ENCODE measurements at places on chromosomes 12 and 14. TPM values are rescaled to one million over a fixed set of nuclear protein-coding genes. Genes with fewer than 3 reads are reported as not detected.
A peak's percentile ranks its signal among the peaks of the same experiment; 100 is the strongest.

GRCh38 chr14:67846029-67846610, 26.5 kb downstream of the RAD51B start:
- no peak for DNase-seq

DNA sequence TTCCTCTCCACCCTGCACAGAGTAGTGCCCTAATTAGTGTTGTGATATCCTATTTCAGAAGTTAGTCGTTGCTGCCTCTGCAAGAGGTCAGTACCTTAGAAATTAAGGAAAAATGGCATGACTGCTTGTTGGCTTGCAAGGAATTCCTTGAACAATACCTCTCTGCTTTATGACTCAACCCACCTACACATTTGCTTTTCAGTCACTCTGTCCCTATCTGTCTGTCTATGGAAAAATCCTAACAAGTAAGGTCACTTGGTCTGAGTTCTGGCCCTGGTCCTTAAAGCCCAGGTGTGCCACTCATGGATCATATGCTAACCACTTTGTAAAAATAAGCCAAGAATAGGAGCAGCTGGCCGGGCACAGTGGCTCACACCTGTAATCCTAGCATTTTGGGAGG, 116.4 kb upstream of the ATF1 start:
- DNase-seq = peak; percentile 52

DNA sequence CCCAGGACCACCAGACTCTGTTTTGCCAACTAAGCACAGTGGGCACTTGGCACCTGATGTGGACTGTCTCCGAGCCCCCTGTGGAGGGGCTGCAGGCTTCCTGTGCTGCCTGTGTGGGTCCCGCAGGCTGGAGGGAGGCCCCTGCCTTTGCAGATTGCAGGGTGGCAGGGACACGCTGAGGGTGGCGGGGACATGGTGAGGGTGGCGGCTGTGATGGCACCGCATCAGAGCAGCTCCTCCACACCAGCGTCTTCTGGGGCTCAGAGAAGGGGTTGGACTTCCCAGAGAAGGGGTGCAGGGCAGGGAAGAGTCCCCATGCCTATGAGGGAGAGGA, 8.1 kb downstream of the ZFYVE21 start:
- DNase-seq = no peak

The GDF3 gene
- not detected for polyA plus RNA-seq

The SLC8A3 gene
- polyA plus RNA-seq = not detected

The CPM gene
- polyA plus RNA-seq = 21.0 TPM

DNA sequence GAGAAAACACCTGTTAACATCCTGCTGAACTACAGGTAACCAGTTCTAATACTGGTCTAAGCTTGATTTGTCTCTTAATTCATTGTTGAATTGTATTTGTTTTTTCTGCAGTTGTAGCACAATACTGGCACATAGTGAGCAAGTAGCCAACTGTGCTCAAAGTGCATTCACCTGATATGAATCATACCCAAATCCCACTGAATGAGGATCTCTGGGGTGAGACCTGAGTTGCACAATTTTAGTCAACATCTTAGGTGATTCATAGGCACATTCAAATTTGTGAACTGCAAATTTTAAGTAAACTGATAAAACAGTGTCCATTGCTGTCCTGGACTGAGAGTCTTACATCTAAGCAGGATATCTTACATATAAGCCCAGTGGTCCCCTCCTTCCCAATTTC, 12.8 kb downstream of the KCNC2 start:
- DNase-seq = no peak

DNA sequence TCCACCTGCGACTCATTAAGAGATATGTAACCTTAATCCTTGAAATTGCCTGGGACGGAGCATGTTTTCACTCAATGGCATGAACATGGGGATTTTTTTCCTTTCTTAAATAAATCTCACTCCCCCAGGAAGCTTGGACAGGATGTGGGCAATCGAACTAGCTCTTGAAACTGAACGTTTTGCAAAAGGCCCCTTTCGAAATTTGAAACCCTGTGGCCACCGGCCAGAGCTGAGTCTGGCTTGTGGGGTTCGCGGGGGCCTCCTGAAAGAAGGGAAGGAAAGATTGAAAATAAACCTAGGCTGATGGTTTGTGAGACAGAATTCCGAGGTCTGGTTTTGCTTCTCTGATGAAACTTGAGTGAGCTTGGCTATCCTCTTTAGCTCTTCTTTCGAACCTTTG, 101.4 kb upstream of the RTL1 start:
- DNase-seq = no peak

The GALNT9 gene
- polyA plus RNA-seq = 0.33 TPM

The CDCA3 gene
- 30.2 TPM for polyA plus RNA-seq

The KRT3 gene
- polyA plus RNA-seq = not detected

GRCh38 chr12:700016-700415, 36.8 kb upstream of the NINJ2 start:
- DNase-seq = no peak

- peak; percentile 30 for DNase-seq
Observed at GRCh38 chr12:105742567-105742874, 396.2 kb downstream of the NUAK1 start.

DNA sequence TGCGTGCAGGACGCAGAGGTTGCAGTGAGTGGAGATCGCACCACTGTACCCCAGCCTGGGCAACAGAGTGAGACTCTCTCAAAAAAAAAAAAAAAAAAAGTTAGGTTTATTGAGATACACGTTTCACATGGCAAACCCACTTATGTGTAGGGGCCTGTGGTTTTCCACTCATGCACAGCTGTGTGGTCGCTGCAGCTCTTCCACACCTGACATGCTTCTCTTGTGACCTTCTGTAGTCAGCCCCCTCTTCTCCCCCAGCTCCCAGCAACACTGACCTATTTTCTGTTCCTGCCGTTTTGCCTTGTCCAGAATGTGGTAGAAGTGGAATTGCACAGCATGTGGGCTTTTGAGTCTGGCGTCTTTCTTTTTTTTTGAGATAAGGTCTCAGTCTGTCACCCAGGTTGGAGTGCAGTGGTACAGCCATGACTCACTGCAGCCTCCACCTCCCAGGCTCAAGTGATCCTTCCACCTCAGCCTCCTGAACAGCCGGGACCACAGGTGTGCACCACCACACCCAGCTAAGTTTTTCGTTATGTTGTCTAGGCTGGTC, 8.4 kb downstream of the MTA1 start:
- no peak for DNase-seq

The USP15 gene
- polyA plus RNA-seq = 54.4 TPM

- no peak for DNase-seq
Observed at GRCh38 chr12:80943338-80943737, 5.6 kb upstream of the LIN7A start.

DNA sequence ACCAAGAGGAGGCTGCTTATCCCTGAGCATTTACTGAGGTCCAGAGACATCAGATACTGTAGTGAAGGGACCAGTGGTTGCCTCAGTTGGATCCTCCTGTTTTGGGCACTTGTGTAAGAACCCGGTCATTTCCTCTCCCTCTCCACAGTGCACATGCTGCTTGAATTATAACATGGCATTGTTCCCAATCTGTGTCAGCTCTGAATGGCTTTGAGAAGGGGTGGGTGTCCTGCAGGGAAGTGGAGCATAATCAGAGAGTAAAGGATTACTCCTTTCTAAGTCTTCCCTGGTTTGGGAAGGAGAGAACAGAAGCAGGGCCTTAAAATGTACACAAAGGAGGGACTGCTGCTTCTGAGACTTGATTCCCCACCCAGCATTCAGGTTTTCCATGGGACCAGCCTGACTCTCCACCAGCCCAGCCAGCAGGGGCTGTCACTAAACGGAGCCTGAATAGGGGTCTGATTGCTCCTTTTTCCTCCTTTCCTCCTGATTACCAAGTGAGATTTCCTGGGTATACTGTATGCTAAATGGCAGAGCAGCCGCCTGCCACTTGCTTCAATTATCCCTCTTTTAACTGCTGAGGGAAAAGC, 78.4 kb downstream of the NRXN3 start:
- DNase-seq = peak; percentile 46

The GSC gene
- polyA plus RNA-seq = 1.3 TPM

The TNS2 gene
- polyA plus RNA-seq = 24.1 TPM

DNA sequence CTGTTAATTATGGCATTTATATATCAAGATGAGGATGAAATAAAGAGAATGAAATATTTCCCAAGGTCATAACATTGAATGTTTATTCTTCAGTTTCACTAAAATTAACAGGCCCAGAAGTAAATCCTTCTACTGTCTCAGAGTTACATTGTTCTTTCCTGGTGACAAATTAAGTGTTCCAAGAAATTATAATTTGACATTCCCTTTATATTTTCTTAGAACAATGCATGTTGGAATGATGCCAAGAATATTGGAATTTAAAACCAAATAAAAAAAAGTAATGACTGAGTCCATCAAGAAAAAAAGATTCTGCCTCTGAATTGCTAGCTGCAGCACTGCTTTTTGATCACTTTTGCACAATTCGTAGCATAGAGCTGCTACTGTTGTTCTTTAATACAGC, 152.1 kb downstream of the METTL25 start:
- DNase-seq = no peak

The SPATA7 gene
- polyA plus RNA-seq = 5.9 TPM

The TBC1D30 gene
- polyA plus RNA-seq = 0.49 TPM

DNA sequence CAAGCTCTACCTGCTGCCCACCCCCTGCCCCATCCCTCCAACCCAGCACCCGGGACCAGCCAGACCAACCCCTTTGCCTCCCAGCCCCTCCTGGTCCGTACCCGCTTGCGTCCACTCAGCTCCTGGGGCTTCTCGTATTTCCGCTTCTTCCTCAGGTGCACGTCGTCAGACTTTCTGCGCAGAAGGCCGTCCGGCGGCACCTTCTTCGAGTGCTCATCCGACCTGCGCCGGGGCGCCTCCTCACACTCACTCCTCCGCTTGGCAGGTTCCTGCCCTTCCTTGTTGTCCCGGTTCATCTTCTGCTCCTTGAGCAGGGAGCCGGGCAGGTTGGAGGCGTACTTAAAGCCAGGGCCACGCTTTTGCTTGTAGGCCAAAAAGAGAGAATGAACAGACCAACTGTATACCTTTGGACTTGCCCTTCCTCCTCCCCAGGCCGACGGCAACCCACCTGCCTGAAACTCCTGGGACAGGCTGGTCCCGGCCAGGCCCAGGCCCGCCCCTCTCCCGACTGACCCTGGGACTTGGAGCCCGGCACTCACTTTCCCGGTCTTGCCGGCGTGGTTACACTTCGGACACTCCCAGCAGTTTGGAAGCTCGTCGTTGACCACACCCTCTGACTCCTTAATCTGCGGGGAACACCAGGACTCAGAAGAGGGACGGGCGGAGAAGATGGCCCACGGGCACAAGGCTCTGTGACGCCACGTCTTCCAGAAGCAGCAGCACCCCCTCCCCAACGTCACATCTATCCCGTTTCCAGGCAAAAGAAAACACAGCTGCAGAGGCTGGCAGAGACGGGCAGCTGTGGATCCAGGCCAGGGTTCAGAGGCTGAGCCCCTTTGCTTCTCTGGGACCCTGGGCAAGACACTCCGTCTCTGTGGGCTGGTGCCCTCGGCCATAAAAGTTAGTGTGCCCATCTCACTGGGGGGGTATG, 44.3 kb downstream of the RNF34 start:
- DNase-seq = no peak
